Cerebellum (tissue), 4 donors: ENCODE measurements at places on chromosomes 2 and 18.

DNA sequence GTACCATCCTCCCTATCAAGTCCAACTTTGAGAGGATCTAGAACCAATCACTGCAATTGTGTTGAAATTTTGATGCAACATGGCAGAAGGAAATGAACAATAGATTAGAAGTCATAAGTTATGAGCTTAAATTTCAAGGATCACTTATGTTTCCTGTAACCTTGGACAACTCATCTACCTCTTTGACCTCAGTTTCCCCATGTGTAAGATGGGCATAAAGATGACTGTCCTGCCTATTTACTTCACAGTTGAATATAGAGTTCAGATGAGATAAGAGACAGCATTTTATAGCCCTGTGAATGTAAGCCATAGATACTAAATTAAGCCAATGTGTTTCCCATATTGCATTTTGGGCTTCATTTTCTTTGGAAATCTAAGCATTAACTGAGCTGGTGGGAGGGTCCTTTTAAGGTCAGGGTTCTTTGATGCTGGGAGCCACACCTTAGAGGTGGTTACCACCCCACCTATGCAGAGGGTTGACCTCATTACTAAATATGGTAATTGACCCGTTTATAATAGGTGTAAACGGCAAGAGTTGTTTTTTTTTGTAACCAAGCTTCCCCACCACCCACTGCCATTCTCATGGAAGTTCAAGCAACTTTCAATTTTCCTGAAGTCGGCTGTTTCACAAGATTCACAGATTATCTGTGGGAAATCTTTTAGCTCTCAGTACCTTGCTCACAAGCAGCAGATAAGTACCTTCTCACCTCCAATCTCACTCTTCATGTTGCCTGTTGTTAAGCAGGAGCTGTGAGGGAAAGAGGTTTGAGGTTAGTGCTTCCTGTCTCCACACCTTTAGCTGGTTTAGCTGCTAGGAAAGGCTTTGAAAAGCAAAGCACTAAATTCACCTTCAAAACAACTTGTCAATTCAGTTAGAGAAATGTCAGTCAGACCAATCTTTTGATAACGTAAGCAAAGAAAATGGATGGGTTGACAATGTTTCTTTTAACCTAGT lies 13.3 kb downstream of the CD28 start:
- no peak for DNase-seq

GRCh38 chr2:216475767-216476166 lies 22.9 kb upstream of the RPL37A start:
- DNase-seq: no peak

GRCh38 chr18:45793264-45793965 lies 32.1 kb upstream of the SIGLEC15 start:
- no peak for DNase-seq

- no peak for DNase-seq
Observed at GRCh38 chr2:54931473-54931872, 118.8 kb downstream of the RTN4 start.

GRCh38 chr2:115560666-115561065 lies 1118.2 kb downstream of the DPP10 start:
- no peak for DNase-seq

- DNase-seq: no peak
Observed at GRCh38 chr2:230929381-230930148, 4.5 kb upstream of the GPR55 start.

DNA sequence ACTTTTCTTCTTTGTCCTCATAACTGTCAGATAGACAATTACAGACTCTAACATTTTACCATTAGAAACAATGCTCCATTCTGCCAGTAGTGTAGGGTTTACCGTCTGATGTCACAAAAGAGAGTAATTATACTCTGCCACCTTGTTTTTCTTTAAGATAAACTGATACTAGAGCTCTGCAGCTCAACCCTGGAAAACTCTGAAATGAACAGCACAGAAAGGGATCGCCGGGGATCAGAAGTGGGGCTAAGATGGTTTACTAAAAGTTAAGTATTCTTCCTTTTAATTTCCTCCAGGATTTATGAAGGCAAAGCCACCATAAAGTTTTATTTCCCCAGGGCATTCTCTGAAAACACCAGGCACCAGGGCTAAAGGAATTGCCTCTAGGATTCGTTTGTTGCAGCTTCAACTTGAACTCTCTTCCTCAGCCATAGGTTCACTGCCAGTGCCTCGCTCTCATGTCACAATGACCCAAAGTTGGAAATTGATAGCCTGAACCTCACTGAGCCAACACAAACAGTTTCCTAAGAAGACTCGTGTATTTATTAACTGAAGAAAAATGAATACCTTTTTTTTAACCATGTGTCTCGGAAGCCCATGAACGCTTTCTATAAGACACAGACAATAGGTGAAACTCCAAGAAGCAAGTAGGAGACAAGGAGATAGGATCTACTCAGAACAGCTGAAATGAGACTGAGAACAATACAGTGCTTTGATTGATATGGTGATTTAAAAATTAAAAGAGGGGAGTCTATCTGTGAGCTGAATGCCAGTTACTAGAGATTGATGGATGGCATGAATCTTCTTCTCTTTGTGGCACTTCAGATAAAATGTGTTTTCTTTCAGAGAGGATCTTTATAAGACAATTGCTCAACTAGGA lies 121.5 kb upstream of the SPATS2L start:
- no peak for DNase-seq

DNA sequence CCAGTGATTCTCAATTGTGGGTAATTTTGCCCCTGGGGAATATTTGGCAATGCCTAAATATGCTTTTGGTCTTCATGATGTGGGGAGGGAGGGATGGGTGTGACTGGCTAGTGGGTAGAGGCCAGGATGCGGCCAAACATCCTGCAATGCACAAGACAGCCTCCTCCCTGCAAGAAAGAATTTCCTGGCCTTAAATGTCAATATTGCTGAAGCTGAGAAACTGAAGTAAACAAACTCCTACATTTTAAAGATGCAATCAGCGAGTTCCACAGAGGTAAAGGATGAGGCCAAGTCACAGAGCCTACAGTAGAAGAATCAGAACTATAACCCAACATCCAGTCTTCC lies 272.9 kb upstream of the EPHA4 start:
- no peak for DNase-seq

DNA sequence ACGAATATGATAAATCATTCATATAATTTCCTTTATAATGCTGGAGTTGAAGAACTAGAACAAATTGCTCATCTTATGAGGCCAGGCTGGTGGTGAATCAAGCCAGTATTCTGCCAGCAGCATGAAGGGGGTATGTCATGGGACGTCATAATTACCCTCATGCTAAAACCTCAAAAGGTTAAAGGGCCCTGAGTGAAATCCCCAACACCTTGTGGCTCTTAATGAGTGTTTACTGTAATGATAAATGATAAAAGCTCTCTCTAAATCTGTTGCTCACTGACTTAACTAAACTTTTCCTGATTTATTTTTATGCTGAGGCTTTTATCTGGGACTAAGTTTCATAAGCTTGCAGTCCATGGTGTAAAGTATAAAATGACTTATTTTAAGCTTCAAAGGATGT lies 18.3 kb upstream of the NEDD4L start:
- DNase-seq: no peak

DNA sequence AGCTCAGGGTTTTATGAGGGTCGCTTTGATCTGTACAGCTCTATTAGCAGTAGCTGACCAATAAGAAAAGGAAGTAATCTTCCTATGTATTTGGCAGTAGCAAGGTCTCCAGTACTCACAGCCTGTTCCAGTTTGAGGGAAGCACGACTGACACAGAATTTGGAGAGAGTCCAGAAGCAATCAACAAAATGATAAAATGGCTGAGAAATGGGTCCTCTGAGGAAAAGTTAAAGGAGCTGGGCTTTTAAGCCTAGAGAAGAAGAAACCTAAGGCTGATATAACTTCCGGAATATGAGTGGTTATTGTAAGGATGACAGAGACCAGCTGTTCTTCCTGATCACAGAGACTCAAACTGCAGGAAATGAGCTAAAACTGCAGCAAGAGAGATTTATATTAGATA lies 382.8 kb downstream of the GPD2 start:
- DNase-seq: no peak

DNA sequence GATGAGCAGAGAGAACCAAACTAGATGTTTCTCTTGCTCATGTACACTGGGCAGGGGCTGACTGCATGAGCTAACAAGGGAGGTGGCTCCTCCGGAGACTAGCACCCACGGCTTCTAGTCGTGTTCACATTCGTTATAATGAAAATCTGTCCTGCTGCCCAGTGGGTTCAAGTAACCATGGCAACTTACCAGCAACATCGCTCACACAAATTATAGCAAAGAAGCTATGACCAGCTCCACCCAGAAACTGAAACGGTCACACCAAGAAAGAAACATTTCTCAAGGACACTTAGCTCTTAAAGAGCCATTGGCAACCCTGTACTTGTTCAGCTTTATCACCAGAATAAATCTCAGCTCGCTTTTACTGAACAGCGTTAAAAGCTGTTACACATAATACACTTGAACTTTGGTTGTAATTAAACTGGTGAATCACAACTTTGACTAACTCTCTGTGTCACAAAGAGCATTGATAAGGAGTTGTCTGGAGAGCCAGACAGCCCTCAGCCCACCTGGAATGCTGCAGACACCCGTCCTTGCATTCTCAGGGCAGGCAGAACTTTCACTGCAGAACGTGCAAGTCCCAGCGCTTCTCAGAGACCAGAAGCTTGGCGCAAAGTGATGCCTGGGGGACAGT lies 141.2 kb downstream of the PID1 start:
- no peak for DNase-seq

DNA sequence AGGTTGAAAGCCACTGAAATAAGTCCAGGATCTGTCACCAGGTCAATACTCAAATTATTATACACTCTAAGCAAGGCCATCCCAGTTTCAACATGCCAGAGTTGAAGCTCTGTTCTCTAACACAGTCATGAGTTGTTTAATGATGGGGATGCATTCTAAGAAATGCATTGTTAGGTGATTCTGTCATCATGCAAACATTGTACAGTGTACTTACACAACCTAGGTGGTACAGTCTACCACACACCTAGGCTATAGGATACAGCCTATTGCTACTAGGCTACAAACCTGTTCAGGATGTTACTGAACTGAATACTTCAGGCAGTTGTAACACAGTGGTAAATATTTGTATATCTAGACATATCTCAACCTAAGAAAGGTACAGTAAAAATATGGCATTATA lies 162.2 kb downstream of the BAZ2B start:
- no peak for DNase-seq

DNA sequence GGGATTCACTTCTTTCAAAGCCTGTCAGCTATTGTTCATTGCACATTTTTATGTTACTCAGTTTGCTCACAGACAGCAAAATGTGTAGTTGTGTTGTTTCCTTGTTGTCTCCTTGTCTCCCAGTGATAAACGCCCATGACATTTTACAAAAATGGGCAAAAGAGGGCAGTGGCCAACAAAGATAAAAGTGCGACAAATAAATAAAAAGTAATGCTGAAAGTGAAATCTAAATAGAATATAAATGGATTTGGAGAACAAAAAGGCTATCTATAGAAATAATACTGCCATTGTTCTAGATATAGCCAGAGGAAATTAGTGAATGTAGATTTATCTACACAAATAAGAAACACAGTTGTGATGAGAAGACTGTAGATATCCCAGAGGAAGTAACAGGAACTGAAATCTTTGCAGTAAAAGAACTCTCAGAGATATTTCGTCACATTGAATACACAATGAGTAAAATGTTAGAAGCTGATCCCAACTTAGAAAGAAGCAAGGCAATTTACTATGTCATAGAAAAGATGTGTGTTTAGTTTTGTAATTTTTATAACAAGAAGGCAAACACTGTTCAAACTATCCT lies 1186.2 kb upstream of the FAM98A start:
- DNase-seq: no peak

- DNase-seq: no peak
Observed at GRCh38 chr2:15238028-15238427, 323.1 kb downstream of the NBAS start.

DNA sequence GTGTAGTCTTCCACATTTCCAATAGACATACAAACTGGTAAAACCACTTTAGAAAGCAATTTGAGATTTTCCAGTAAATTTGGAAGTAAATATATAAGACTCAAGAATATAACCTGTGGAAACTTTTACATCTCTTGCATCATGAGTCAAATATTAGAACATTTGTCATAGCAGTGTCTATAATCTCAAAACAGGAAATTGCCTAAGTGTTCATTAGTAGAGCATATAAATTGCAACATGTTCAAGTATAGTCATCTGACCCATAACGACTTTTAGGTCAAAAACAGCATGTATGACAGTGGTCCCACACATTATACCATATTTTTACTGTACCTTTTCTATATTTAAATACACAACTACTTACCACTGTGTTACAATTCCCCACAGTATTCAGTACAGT lies 555.9 kb upstream of the VRK2 start:
- DNase-seq: no peak

DNA sequence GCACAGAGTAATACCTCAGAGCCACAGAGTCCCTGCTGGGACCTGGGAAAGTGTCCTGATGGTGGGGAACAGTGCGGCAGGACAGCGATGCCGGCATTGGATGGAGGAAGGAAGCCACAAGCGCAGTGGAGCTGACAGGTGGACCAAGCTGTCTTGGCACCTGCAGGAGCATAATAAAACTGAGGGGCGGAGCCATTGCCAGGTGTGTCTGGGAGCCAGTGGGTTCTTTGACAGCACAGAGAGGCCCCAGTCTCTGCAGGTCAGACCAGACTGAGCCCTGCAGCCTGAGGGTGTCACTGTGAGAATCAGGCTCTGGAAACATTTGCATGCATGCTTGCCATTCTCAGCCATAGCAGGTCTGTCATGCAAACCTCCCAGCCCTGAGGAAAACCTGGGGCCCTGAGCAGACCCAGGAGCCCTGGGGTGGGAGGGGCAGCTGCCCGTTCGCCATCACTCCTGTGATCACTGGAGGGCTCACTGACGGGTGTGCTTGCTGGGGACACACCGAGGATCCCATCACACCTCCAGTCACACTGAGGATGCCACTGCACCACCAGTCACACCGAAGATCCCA lies 210.5 kb upstream of the HDAC4 start:
- no peak for DNase-seq

DNA sequence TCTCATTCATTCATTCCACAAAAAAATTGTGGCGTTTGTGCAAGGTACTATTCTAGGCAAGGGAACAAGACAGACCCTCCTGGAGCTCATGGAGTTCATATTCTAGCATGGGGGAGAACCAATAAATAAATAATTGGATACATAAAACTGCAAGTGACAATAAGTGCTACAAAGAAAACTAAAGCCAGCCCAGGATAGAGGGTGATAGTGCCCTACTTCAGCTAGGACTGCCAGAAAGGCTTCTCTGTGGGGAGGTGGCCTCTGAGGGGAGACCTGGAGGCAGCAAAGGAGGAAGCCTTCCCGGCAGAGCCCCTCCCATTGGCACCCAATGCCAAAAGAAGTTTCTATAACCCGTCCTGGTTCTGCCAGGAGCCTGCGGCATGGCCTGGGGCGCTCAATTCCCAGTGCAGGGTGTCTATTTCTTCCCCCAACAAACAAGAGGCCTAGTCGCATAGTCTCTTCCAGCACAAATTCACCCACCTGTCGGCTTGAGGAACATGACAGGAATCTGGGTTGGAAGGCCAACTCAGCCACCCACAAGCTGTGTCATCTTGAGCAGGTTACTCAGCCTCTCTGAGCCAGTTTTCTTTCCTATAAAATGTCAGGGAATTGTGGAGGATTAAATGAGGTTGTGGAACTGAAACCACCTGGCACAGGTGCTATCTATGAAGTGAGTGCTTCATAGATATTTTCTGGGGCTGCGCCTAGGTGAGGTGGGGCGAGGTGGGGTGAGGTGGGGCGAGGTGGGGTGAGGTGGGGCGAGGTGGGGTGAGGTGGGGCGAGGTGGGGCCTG lies 94.3 kb downstream of the ZFP36L2 start:
- no peak for DNase-seq
